ENCODE measurements at places on chromosomes 3 and 15.

- DNase-seq = no peak
These were observed 30.0 kb downstream of the SLC6A11 start for GRCh38 chr3:10845839-10846656.

DNA sequence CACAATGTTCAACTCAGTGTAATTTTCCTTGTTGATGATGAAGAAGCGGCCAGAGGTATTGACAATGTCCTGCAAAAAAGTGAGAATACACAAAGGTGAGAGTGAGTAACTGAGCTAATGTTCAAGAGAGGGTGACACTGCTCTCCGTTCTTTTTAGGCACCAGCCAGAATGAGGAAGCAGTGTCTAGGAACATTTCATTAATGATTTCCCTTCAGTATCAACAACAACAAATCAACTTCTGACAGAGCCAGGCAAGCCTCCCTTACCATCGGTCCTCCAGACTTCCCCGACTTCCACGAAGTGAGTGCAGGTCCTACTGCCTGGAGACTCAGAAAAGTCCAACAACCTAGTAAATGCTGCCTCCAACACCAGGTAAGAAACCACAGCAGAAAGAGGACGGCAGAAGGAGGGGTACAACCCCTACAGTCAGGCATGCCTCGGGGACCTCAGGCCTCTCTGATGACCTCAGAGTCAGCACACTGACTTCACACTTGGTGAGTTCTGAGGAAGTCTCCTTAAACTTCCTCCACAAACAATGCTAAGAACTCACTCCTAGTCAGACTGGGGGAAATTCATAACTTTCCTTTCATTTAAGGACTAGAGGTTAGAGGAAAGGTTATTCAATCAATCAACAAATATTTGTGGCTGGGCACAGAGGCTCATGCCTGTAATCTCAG lies 62.7 kb downstream of the NPTN start:
- no peak for DNase-seq

DNA sequence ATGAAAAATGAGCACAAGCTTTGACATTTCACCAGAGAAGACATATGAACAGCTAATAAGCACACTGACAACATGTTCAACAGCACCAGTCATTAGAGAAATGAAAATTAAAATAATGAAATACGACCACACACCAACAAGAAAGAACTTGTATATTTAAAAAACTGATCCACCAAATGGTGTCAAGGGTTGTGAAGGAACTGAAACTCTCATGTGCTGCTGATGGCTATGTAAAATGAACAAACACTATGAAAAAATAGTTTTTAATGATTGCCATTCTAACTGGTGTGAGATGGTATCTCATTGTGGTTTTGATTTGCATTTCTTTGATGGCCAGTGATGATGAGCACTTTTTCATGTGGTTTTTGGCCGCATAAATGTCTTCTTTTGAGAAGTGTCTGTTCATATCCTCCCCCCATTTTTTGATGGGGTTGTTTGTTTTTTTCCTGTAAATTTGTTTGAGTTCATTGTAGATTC lies 193.8 kb downstream of the SCAPER start:
- no peak for DNase-seq

DNA sequence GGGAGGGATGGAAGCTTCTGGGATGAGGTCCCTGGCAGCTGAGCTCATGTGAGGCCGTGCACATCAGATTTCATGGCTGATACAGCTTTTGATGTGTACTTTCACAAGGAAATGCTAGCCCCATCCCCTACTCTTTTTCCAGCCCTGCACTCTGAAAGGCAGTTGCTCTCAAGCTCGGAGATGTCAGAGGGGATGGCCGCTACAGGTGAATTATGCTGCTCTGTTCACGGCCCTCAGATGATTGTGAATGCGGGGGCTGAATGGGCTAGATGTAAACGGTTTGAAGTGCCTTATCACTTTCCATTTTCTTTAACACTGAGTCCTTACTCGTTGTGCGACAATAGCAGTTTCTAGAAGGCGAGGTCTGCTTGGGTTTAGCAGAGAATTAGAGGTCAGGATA lies 88.0 kb upstream of the RASGRF1 start:
- DNase-seq = no peak

DNA sequence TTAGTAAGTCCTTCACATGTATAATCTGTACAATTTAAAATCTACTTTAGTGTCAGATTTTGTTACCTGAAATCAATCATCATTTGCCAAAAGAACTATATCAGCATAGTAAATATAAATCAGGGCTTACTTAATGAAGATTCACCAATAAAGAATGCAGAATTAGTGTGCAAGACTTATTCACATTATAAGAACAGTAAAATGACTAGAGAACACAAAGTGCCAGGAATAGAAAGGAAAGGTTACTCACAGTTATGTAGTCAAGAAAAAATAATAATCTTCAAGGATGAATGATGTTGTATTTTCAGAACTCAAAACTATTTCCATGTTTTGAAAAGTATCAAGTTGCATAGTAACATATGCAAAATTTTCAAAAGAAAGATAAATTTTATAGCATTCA lies 891.9 kb downstream of the ROBO1 start:
- no peak for DNase-seq

GRCh38 chr15:93954985-93955571 lies 276.3 kb upstream of the MCTP2 start:
- DNase-seq = peak; percentile 81

DNA sequence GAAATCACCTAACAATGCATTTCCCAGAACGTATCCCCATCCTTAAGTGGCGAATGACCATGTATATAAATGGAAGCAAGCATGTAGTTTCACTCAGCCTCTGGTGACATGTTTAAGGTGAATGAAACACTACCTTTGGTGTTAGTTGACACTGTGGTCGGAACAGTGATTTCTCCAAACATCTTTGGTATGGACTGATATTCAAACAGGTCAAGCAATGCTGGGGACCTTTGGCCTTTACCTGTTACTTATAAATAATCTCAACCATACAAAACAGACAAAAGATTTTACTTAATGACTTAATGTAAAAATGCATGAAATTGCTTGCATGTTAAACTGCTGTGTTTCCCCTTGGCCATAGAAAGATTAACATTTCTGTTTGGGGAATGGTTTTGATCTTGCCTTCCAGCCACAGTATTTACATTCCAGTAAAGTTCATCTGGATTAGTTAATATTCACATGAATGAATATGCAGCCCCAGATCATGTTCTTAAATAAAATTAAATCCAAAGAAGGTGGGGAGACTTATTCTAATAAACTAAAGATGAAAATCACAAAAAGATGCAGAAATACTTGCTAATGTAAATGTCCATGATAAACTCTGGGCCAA lies 74.4 kb upstream of the HES1 start:
- DNase-seq = no peak

- no peak for DNase-seq
These were observed 37.2 kb upstream of the BLM start for GRCh38 chr15:90679959-90680358.

DNA sequence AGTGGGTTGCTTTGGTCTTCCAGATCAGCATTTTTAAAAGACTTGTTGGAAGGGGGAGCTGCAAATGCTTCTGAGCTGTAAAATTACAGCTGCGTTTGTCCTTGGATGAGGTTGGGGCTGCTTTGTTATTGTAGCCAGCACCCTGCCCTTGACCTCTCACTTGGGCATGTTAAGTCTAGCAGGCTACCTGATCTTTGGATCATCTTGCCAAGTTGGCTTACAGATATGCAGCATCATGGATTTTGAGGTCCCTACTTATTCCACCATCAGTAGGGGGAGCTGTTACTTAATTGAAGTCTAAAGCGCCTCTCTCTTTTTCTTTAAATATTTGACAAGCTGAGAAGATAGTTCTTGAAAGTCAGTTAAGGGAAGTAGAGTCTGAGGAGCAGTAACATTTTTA lies 793.0 kb downstream of the MCTP2 start:
- peak; percentile 1 for DNase-seq

GRCh38 chr3:125022206-125022605 lies 33.6 kb downstream of the HEG1 start:
- DNase-seq = no peak

GRCh38 chr3:31815631-31816440 lies 165.2 kb downstream of the OSBPL10 start:
- no peak for DNase-seq

DNA sequence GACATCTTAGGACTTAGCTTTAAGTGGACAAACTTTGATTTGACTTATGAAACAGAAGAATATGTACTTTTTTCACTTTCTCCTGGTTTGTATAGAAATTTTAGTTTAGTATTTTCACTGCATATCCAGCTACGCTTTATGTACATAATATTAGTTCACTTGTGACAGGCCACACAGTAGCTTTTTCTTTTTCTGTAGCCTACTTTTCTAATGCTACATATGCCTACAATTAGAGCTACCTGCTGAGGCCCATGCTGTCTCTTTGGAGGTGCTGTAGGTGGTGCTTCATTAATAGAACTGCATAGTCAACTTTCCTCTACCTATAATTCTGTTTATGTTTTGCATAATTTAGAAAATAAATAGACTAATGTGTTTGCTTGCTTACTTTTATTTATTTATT lies 191.6 kb downstream of the NLGN1 start:
- DNase-seq = no peak

- DNase-seq = no peak
These were observed 22.8 kb upstream of the LRRC34 start for GRCh38 chr3:169835533-169835932.

- DNase-seq = no peak
These were observed 66.2 kb downstream of the ABCC5 start for GRCh38 chr3:183951459-183951858.

DNA sequence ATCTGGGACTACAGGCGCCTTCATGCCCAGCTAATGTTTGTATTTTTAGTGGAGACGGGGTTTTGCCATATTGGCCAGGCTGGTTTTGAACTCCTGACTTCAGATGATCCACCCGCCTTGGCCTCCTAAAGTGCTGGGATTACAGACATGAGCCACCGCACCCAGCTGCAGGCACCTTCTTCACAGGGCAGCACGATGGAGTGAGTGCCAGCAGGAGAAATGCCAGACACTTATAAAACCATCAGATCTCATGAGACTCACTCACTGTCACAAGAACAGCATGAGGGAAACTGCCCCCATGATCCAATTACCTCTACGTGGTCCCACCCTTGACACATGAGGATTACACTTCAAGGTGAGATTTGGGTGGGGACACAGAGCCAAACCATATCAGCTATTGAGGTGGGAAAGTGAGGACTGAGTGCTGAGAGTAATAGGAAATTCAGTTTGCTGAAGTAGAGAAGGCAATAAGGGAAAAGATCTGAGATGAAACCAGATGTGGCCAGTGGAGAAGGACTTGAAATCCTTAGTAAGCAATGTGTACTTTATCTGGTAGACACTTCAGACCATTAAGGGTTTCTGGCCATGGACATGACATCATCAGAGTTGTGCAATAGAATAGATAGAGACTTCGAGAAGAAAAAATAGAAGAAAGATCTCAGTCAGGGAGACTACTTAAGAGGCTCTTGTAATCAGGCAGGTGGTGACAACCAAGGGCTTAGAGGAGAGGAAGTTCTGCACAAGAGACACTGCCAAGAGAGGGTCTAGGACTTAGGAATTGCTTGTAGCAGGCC lies 18.1 kb upstream of the ATP13A5 start:
- DNase-seq = peak; percentile 8

DNA sequence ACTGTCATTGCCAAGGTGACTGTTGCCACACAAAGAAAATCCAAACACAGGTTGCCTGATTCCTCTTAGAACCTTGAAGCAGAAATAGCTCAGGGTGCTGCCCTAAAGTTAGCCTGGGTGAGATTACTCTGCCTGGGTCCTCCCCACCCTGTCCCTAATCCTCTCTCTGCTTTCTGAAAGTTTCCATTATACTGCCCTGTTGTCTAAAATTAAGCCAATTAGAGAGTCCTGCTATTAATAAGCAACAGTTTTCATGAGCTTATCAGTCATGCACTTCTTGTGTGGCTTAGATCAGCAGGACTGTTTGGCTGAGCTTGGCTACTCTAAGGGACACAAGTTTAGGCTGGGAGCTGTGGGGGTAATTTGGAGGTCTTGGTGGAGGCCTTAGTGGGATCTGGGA lies 334.7 kb upstream of the LRRFIP2 start:
- peak; percentile 14 for DNase-seq
